CD8-positive, alpha-beta memory T cell (primary cell): ENCODE measurements at places on chromosomes 2 and 18. TPM values are rescaled to one million over a fixed set of nuclear protein-coding genes. Genes with fewer than 3 reads are reported as not detected.

DNA sequence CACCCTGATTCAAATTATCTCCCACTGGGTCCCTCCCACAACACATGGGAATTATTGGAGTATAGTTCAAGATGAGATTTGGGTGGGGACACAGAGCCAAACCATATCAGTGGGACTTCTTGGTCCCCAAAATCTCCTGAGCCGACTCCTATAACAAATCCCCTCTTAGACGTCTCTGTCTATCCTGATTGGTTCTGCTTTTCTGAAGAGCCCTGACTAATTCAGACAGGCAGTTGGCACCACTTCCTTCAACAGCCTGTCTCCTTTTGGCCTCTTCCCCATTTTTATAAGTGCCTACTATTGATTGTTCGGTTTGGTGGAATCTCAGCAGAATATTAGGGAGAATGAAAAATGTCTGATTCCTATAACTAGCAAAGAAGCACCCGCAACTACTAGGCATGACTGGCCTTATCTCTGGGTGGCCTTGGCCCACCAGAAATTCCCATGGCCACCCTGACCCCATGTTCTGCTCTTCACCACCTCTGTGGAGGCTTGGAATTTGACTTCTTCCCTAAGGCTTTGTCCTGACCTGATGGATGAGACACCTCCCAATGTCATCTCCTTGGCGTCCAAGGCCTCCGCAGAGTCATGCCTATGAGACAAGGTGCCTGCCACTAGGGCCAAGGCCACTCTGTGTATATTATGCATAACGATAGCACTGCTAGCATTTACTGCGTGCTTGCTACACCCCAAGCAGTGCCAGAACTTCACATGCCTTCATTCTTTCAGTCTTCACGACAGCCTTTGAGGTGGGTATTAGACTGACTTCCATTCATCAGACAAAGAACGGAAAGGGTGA, 218.9 kb upstream of the COPS8 start:
- no peak for DNase-seq

GRCh38 chr2:210199186-210199765, 26.0 kb downstream of the ACADL start:
- DNase-seq, result no peak

The GATA6 gene
- 0.04 TPM for total RNA-seq

DNA sequence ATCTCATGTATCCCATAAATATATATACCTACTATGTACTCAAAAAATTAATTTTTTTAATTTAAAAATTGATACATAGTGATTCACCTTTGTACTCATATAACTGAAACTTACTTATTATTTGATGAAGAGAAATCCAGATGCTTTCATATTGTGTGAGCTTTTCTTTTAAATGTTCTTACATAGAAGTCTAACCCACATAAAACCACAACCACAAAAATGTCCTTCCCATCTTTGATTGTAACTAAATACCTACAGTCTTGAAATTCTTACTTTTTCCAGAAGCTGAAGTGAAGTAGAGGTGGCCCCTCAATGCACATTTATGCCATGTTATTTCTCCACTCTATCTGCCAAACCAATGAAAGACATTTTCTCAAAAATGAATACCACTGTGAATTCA, 117.9 kb upstream of the COL5A2 start:
- no peak for DNase-seq

- DNase-seq, result no peak
These were observed 126.3 kb downstream of the SCG2 start for GRCh38 chr2:223475901-223476300.

DNA sequence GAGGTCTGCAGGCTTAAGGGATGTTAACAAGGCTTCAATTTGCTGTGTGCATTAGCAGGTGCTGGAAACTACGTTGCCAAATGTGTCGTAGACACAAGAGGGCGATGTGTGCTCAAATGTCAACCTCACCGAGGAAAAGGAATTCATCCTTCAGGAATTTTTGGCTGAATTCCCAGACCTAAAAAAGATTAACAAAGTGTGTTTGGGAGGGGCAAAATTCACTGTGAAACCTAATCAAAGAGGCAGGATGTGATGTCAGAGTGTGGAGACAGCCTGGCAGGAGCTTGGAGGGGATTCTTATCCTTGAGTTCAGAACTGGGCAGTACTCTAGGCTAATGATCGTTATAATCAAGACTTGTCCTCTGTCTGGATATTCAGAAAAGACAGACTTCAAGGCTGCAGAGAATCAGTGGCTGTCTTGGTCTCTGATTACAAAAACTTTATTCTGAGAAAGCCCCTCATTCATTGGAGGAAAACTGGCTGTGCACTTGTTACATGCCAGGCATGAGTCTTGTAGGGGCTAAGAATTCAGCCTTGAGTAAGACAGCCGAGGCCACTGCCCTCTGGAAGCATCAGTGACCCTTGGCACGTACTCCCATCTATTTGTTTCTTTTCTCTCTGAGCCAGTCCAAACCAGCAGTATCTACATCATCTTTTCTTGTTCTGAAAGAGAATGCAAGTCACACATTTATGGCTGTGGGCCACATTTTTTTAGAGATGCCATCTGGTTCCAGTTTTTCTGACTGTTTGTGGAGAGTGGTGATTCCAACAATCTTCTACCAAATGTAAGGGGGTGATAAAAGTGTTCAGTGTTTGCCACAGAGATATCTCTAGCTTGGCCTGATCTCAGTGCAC, 18.7 kb upstream of the SCYGR1 start:
- DNase-seq, result no peak

The DES gene
- not detected for total RNA-seq

The FN1 gene
- 0.18 TPM for total RNA-seq

GRCh38 chr18:8814206-8814605, 108.8 kb downstream of the MTCL1 start:
- no peak for DNase-seq

The CPS1 gene
- 2.3 TPM for total RNA-seq

The WDR35 gene
- total RNA-seq, result 11.0 TPM

The METTL8 gene
- 46.0 TPM for total RNA-seq

The PXDN gene
- total RNA-seq, result 1.00 TPM

GRCh38 chr2:130387071-130387400, 31.2 kb downstream of the PTPN18 start:
- DNase-seq, result no peak

The DOCK10 gene
- 138 TPM for total RNA-seq

GRCh38 chr2:187504312-187504921, 49.8 kb downstream of the TFPI start:
- no peak for DNase-seq

DNA sequence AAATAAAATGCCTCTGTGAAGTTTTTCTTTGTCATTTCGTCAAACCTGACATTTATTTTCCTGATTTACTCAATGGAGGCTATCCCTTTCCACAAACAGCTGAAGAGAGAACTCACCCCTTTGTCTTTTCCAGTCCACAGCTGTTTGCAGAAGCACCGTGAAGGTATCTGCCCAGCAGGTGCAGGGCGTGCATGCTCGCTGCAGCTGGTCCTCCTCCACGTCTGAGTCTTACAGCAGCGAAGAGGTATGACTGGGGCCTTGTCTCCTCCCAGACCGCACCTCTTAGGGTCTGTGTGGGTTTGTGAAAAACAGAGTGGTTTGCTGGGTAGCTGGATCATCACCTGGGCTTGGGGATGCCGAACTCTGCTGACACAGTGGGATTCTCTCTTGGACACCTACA, 9.7 kb downstream of the SPP2 start:
- no peak for DNase-seq
